Fibroblast of skin of right quadriceps (primary cell): ENCODE measurements at places on chromosomes 4 and X.

DNA sequence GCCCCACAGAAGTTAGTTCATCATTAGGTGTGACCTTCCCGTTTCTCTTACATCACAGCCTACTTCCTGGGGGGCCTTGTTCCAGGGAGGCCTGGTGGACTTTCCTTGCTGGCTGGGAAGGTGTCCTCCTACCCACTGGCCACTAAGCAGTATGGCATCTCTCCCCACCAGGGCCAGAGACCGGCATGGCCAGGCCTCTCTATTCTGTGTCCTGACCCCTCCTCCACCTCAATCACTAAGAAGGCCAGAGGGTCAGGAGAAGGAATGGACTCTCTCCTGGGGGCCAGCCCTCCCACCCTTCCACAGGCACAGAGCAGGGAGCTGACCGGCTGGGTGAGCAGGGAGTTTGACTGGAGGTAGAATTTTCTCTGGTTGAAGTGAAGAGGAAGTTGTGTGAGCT, 81.9 kb downstream of the PJA1 start:
- no peak for DNase-seq

- no peak for DNase-seq
Observed at GRCh38 chr4:27934871-27935270, 1074.2 kb downstream of the STIM2 start.

GRCh38 chrX:39063037-39063436, 261.8 kb downstream of the MID1IP1 start:
- DNase-seq: no peak

- peak; percentile 0 for DNase-seq
Observed at GRCh38 chrX:105191878-105192277, 28.6 kb downstream of the TEX13A start.

- peak; percentile 32 for DNase-seq
Observed at GRCh38 chr4:94758141-94758699, 465 bp downstream of the BMPR1B start.
